Hepatic stellate cell (primary cell): ENCODE measurements at places on chromosomes 4 and X.

DNA sequence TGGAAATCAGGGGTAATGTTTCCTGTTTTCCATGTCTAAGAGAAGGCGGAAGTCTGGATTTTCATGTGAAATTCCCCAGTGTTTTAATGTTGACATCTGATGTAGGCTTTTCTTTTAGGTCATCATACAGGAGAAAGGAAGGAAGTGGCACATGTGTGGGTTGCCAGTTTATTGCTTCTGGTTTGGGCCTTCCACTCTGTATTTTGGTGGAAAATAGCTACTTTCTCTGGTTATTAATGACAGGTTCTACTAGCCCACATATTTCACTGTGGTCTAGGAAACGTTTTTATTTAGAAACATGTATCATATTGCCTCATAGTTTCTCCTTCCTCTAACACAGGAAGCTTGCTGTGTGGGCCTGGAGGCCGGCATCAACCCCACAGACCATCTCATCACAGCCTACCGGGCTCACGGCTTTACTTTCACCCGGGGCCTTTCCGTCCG is 7.2 kb downstream of the PDHA1 start:
- DNase-seq: no peak

GRCh38 chr4:181202240-181202639 is 1041.0 kb upstream of the TENM3 start:
- no peak for DNase-seq

DNA sequence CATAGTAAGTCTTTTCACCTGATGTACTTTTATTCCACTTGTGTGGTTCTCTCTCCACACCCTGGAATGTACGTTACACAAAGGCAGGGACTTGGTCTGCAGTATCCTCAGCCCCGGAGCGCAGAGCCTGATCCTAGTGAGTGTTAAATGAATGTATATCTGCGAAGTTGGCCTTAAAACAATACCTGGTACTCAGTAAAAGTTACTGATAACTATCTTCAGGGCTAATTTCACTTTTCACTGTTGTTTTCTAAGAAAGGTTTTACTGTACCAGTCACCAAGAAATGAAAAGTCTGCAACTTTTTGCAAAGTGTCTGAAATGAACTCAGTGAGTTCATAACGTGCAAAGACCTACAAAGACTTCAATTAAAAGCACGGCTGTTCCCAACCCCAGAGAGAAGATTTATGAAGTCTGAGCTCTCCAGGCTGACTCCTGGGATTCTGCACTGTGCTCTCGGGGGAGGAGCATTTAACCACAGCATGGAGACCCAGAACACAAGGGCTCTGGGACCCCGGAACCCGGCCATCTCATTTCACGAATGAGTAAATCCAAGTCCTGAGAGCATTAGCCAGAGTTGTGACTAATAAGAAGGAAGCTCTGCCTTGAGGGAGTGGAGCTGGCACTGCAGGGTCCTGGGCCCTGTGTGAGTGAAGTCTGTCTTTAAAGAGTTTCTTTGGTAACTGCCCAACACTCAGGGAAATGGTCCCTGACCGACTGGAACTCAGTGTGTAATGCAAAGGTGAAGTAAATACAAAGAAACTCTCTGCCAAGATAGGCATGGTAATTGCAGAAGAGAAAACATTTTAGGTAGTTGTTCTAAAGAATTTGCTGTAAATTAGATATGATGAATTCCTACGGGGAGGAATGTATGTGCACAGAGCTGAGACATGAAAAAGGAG is 165.8 kb downstream of the NSUN7 start:
- peak; percentile 31 for DNase-seq

DNA sequence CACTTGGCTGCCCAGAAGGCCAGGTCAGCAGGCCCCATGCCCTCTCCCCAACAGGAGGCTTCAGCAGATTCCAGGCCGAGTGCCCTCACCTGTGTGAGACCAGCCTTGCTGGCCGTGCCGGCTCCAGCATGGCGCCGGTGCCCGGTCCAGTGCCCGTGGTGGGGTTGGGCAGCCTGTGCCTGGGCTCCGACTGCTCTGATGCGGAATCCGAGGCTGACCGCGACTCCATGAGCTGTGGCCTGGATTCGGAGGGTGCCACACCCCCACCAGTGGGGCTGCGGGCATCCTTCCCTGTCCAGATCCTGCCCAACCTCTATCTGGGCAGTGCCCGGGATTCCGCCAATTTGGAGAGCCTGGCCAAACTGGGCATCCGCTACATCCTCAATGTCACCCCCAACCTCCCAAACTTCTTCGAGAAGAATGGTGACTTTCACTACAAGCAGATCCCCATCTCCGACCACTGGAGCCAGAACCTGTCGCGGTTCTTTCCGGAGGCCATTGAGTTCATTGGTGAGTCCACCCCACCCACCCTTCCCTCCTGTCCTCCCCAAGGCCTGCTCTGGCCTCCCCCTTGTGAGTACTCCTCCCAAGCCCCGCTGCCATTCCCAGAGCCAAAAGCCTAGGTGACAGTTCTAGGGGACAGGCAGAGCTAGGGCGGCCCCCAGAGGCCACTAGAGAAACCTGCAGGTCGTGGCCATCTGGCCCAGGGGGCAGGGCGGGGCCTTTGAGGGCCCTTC is 2.3 kb downstream of the DUSP9 start:
- peak; percentile 44 for DNase-seq

GRCh38 chrX:29478336-29479069 is 736.9 kb upstream of the MAGEB2 start:
- DNase-seq: peak; percentile 2
